Activated naive CD4-positive, alpha-beta T cell (primary cell): ENCODE measurements at places on chromosomes 12 and 14.

GRCh38 chr12:4412465-4412864, 33.0 kb upstream of the FGF23 start:
- no peak for DNase-seq

- no peak for DNase-seq
These were observed 219.4 kb downstream of the CNTN1 start for GRCh38 chr12:40911676-40912075.

DNA sequence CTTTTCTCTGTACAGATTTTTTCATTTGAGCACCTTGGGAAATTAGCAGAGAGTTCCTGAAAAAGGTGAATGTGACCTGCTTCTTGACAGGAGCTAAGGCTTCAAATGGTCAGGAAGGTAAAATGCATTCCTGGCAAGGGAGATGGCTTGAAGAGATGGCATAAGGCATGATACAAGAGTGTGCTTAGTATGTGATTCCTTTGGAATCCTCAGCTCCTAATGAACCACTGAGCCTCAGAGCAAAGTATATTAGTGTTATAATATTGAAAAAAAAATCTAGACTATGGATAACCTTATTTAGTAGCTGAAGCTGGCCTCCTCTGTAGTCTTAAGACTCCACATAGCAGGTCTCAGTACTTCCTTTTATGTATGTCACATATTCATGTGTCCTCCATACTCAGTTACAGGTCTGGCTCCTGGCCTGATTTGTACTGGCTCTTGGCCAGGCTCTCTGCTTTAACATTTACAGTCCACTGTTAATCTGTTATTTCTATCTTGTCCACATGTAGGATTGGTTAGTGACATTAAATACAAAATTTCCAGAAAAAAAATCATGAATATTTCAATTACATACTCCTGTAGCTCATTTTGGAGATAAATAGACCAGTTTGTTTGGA, 17.9 kb downstream of the TOGARAM1 start:
- DNase-seq: no peak

GRCh38 chr14:91750634-91751198, 18.8 kb upstream of the CATSPERB start:
- no peak for DNase-seq

- no peak for DNase-seq
These were observed 3.5 kb upstream of the CD63 start for GRCh38 chr12:55732288-55732687.

DNA sequence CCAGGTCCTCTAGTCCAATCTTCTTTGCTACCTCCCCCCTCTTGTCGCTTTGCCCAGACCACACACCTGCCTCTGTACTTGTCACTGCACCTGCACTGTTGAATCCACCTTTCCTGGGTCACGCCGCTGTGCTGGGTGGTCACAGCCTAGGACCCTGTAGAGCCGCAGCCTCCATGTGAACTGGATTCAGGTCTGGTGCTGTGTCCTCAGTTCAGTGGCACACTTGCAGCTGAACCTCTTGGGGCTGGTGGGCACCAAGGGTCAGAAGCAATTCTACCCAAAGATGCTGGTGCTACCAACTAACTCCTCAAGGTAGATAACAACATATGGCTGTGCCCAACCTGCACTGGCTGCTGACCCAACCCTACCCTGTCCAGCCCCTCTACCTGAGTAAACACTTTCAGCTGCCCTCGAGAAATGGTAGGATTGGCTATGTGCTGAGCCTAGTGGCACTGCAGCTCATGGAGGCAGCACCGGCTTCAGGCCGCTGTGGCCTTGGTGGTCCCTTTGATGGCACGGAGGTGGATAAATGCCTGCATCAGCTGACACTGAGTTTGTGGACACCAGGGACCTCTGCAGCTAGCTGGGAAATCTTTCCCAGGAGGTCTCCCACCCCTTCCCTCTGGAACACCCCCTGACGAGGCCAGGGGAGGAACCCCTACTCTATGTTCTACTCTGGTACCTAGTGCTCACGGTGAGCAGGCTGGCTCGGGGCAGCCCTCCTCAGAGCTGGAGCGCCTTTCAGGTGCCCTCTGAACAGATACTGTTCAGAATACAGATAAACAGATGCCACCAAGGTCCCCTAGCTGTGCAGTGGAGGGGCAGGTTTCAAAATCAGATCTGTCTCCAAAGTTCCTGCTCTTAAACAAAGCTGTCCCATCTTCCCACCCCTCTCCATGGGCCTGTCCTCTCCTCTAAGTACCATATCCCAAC, 14.3 kb downstream of the AGAP2 start:
- DNase-seq: no peak

GRCh38 chr12:96064966-96065365, 29.6 kb upstream of the LTA4H start:
- no peak for DNase-seq

GRCh38 chr12:122116707-122117535, 38.4 kb downstream of the MLXIP start:
- DNase-seq: no peak

DNA sequence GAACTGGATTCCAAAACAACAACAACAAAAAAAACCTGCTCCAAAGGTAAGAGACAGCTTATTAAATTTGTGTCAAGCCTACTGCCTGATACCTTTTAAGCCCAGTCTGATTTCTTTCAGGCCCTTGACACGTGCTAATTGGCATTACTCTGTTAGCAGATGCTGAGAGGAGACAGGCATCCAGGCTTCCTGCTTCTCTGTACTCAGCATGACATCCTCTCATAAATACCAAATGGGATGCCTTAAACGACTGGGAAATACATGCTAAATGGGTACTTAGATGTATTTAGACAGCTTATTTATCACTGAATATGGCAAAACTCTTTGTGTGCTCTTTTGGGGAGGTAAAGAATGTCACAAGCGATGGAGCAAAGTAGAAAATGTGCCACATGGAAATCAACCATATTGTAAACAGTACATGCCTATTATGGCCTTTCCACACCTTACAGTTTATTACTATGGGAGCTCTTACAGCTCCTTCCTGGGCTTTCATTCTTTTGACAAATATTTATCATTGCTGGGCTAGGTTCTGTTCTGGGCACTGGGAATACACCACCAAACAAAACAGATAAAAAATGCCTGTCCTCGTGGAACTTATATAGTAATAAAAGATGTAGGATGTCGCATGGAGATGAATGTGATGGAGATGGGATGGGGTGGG, 11.5 kb upstream of the PCED1B start:
- DNase-seq: no peak

DNA sequence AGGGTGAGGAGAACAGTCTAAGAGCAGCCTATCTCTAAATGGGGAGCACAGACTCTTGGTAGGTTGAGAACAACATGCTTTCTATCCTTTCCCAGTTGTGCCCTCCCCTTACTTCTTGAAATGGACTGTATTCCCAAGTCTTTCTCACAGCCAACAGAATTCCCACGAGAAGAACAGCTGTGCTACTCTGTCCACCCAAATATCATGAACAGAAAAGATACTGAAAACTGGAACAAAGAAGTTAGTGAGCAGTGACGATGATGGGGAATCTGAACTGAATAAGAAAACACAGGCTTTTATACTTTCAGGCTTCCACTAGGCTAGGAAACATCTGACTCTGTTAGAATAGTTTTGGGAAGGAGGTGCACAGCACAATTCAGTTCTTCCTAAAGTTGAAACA, 3.4 kb downstream of the NACA start:
- DNase-seq: no peak

DNA sequence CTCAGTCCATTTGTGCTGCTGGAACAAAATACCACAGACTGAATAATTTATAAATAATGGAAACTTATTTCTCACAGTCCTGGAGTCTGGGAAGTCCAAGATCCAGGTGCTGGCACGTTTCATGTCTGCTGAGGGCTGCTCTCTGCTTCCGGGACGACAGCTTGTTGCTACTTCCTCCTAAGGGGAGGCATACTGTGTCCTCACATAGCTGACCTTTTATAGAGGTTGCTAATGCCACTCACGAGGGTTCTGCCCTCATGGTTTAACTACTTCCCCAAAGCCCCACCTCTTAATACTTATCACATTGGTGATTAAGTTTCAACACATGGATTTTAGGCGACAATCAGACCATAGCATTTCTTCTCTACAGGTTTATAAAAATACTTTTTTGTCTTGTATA, 411.1 kb downstream of the NRXN3 start:
- DNase-seq: no peak

DNA sequence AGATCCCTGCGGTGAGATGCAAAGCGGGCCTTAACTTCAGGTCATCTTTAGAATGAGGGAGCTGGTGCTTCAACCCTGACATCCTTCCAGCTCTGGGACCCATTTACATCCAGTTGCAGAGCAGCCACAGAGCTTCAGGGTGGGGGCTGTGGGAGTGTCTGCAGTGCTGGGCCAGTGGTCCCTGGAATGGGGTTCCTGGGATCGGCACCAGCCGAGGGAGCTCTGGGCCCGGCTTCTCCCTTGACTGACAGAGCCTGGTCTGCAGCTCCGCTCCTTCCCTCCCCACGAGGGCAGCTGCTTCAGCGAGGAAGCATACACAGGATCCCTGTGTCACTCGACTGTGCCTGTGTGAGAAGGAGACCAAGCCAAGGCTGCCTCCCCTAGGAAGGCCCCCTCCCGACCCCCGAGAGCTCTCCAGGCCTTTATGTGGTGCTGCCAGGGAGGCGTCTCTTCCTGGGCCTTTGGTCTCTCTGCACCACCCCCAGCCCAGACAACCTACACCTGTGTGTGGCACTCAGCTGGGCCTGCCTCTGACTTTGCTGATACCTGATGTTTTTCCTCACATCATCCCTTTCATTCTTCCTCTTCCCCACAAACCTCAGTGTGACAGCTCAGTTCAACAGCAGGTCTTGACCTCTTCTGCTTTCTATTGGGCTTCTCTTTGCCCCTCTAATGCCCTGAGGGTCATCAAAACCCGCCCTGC, 48.1 kb upstream of the RIN3 start:
- DNase-seq: no peak

- no peak for DNase-seq
These were observed 145.9 kb upstream of the VASH1 start for GRCh38 chr14:76615331-76615730.

- DNase-seq: no peak
These were observed 843.9 kb upstream of the TMEM132C start for GRCh38 chr12:127422935-127423566.

DNA sequence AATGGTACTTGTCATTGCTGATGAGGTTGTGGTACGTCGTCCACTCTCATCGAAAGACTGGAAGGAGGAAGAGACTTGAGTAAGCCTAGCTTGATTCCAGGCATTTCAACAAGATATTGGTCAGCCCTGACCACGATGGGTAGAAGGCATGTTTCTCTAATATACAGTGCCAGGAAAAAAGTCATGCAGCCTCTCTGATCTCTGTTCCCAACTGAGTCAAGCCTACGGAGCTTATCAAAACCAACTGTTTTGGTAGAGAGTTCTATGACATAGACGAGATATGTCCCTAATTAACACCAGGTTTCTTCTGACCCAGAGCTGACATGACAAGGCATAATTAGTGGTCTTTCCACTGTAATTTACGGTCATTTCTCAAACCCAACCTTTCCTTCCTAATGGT, 58.5 kb downstream of the NIN start:
- DNase-seq: no peak

- no peak for DNase-seq
These were observed 342 bp downstream of the DICER1 start for GRCh38 chr14:95157048-95157326.

DNA sequence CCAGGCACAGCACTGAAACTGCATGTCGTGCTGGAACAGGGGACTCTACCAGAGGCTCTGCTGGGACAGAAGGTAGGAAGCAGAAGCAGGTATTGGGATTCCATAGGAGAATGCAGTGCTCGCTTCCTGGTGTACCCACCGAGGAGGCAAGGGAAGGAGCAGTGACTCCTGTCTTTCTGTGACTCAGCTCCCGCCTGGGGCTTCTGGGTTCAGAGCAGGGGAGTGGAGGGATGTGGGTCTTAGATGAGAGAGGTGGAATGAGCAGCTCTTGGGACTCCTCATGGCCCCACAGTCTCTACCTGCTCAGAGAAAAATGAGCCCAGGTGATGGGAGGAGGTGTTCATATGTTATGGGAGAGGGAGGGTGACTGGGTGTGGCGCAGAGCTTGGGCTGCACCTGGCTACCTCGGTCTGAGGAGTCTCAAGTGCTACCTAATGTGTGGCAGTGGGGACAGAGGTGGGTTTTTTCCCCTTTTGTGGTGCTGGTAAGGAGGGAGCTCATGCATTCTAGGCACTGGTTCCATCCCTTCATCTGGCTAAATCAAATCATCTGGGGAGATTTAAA, 26.3 kb downstream of the WNT5B start:
- DNase-seq: no peak

DNA sequence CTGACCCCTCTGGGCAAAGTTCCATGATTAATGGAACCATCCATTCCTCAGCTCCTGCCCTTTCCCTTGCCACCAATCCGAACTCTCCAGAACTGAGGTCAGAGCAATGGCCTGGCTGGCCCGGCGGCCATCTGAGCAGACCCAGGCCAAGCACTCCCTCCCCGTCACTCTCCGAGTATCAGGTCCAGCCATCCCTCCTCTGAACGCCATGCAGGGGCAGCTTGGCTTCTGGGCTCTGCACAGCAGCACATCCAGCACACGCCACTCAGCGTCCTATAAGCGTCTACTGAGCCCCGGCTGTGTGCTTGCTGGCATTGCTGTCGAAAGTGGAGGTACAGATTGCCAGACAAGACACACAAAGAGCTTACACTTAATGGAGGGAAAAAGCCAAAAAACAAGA, 34.3 kb upstream of the VWF start:
- DNase-seq: no peak

DNA sequence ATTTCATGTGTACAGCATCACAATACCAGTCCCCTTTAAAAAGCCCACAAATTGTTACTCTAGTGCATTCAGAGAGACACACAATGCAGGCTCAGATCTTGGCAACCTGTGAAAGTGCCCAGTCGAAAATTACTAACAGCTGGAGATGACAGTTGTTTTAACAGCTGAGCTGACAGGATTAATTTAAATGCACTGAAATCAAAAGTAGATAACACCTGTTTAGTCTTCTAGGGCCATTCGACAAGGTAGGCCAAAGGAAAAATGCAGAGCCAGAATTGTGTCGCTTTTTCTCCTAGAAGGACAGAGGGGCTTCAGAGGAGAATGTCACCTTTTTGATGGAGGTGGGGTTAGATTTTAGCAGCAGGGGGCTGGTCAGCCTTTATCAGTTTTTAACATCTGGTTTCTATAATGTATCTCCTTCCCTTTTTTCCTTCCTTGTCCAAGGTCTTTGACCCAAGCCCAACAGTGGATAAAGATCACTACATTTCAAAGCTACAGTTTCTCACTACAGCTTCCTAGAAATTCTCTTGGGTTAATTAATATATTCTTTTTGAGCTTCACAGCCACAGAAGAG, 139.1 kb downstream of the SOX5 start:
- no peak for DNase-seq

DNA sequence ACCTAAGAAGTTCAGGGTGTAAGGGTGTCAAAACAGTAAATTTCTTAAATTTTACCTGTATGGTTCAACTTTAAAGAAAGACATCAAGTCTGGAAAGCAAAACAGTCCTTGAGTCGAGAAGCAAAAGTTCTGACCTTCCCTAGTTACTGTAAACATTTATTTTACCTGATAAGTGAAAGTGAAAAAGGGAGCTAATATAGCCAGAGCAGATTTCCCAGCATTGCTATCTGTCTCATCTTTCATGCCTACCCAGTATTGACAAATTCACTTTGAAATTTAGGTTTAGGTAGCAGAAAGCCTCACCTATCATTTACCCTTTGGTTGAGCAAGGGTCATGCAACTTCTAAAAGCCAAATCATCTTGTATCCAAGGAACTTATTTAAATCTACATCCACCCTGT, 24.5 kb downstream of the SLC38A4 start:
- DNase-seq: no peak

GRCh38 chr14:20494935-20495766, 10.2 kb upstream of the RNASE10 start:
- no peak for DNase-seq
